ENCODE measurements at places on chromosomes 2 and 18. TPM values are rescaled to one million over a fixed set of nuclear protein-coding genes. Genes with fewer than 3 reads are reported as not detected.

Gene MSH2
- total RNA-seq, result 19.9 TPM

Gene IL36B
- total RNA-seq, result not detected

Gene GAL3ST2
- 0.14 TPM for total RNA-seq

Gene ALPG
- total RNA-seq, result not detected

Gene ASB18
- total RNA-seq, result not detected

Gene SCN3A
- not detected for total RNA-seq

Gene SF3B1
- total RNA-seq, result 291 TPM

Gene ACMSD
- not detected for total RNA-seq

Gene FAM168B
- 146 TPM for total RNA-seq

Gene OSBPL1A
- total RNA-seq, result 22.8 TPM

Gene GALNT13
- under 0.01 TPM for total RNA-seq

Gene G6PC2
- not detected for total RNA-seq

Gene ANO7
- total RNA-seq, result 0.22 TPM

Gene TCF4
- 26.7 TPM for total RNA-seq

Gene CHST10
- total RNA-seq, result 10.6 TPM

Gene PCARE
- total RNA-seq, result not detected

Gene MAP2
- 0.72 TPM for total RNA-seq

Gene SEPTIN2
- 339 TPM for total RNA-seq

Gene MYO1B
- 143 TPM for total RNA-seq

Gene MALL
- total RNA-seq, result 2.4 TPM

Gene MOCOS
- total RNA-seq, result 24.9 TPM

Gene SCN7A
- under 0.01 TPM for total RNA-seq

Gene RNF144A
- total RNA-seq, result 0.22 TPM

Gene GKN2
- 0.22 TPM for total RNA-seq

Gene MBD2
- 26.2 TPM for total RNA-seq

Gene CHRNG
- total RNA-seq, result not detected

Gene SP5
- not detected for total RNA-seq

Gene UGT1A5
- total RNA-seq, result not detected

Gene EFHD1
- total RNA-seq, result 0.14 TPM

Gene AQP12B
- not detected for total RNA-seq

Gene SLC19A3
- total RNA-seq, result 2.4 TPM

Gene POTEJ
- total RNA-seq, result not detected

Gene ZSWIM2
- not detected for total RNA-seq

Gene POTEC
- total RNA-seq, result not detected

Gene DLGAP1
- total RNA-seq, result 3.1 TPM

Gene AGAP1
- total RNA-seq, result 15.5 TPM

Gene PCGF1
- total RNA-seq, result 27.8 TPM

Gene ABCB11
- not detected for total RNA-seq

Gene PRSS56
- total RNA-seq, result not detected

Gene DHRS9
- total RNA-seq, result not detected

Gene C18orf63
- total RNA-seq, result not detected

Gene EPHA4
- total RNA-seq, result 17.5 TPM

Gene MYL12A
- total RNA-seq, result 684 TPM

Gene MAL
- not detected for total RNA-seq

Gene GKN1
- total RNA-seq, result 0.22 TPM

Gene CRYGD
- total RNA-seq, result not detected

Gene CLHC1
- total RNA-seq, result 7.2 TPM

All from placental pericyte (primary cell).